ENCODE measurements at places on chromosomes 12 and 14. TPM values are rescaled to one million over a fixed set of nuclear protein-coding genes. Genes with fewer than 3 reads are reported as not detected.

DNA sequence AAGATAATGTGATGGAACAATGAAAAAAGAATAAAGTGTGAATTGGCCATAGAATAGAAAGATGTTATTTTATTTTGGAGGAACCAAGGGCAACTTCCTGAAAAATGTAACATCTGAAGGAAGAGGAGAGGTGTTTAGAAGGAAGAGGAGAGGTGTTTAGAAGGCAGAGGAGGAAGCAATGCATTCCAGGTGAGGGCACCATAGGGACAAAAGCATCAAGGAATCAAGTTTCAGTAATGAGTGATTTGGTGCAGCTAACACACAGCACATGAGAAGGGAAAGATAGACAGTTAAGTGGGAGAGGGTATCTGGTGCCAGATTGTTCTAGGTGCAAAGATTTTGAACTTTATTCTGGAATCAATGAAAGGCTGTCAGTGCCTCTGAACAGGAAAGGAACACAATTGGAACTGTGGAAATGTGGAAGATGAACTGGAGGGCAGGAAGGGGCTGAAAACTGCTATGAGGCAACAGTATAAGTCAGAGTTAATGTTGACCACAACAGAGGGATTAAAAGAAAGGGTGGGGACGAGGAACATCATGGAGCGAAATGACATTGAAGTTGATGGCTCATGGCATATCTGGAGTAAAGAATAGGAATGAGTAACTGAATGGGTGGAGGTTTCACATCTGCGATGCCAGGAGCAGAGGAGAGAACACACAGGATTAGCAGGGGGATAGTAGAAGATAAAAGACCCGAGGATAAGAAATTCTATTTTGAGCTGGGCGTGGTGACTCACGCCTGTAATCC is 326.6 kb downstream of the LRIG3 start:
- no peaks in the 10 kb centered on the region for H3K4me1 ChIP-seq
- no peak overlapping the region for H3K4me3 ChIP-seq
- DNase-seq, result no peak
- no peaks in the 10 kb centered on the region for H3K36me3 ChIP-seq
- no peaks in the 10 kb centered on the region for H3K27me3 ChIP-seq
- H3K27ac ChIP-seq, result no peak overlapping the region

DNA sequence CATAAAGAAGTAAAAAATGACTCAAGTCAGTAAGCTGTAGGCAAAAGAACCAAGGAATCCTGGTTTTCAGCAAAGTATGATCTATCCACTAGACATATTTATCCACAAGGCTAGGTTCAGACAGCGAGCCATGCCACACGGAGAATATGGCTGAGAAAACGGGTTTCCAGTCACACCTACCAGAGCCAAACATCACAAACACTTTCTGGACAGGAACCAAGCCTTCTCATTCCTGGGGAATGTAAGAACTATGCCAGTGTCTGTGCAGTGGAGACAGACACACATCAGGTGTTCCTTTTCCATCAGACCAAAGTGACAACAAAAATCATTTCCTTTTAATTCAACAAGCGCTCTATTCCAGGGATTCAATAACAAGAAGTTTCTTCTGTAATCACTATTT is 41.1 kb downstream of the AREL1 start:
- no peak overlapping the region for H3K27ac ChIP-seq
- peaks cover 16% of the 10 kb centered on the region for H3K36me3 ChIP-seq
- DNase-seq, result no peak
- no peak overlapping the region for H3K4me3 ChIP-seq
- H3K27me3 ChIP-seq, result no peaks in the 10 kb centered on the region

MORN3 gene
- polyA plus RNA-seq, result 0.30 TPM

NTF3 gene
- not detected for polyA plus RNA-seq

All from keratinocyte (primary cell).